H1 (cell line): ENCODE measurements at places on chromosomes 7 and 10. TPM values are rescaled to one million over a fixed set of nuclear protein-coding genes. Genes with fewer than 3 reads are reported as not detected.

The STAMBPL1 gene
- polyA plus RNA-seq = 5.5 and 8.1 TPM in 2 replicates

The FOXI2 gene
- polyA plus RNA-seq = 1.0 and 1.9 TPM in 2 replicates

The SERPINE1 gene
- 3.7 and 3.8 TPM in 2 replicates for polyA plus RNA-seq

The MYOZ1 gene
- polyA plus RNA-seq = 3.0 and 3.3 TPM in 2 replicates

The TRPV5 gene
- polyA plus RNA-seq = 0.03 and 0.05 TPM in 2 replicates

The GUSB gene
- polyA plus RNA-seq = 71.3 and 107 TPM in 2 replicates

The ABCB4 gene
- polyA plus RNA-seq = 0.38 and 0.54 TPM in 2 replicates

The SLC13A1 gene
- not detected in 2 replicates for polyA plus RNA-seq

The MYPN gene
- not detected in 2 replicates for polyA plus RNA-seq

The CNPY1 gene
- polyA plus RNA-seq = not detected in 2 replicates

The ZCCHC24 gene
- polyA plus RNA-seq = 3.9 and 5.8 TPM in 2 replicates

The LIPM gene
- not detected in 2 replicates for polyA plus RNA-seq

The CD36 gene
- 0.13 and 0.33 TPM in 2 replicates for polyA plus RNA-seq

The POLR1F gene
- polyA plus RNA-seq = 5.9 and 11.2 TPM in 2 replicates

The ASZ1 gene
- polyA plus RNA-seq = not detected in 2 replicates

The TRIM50 gene
- polyA plus RNA-seq = 0.12 and 0.25 TPM in 2 replicates

The CDHR1 gene
- 3.9 and 5.6 TPM in 2 replicates for polyA plus RNA-seq

The ACSM6 gene
- 0.30 and 0.33 TPM in 2 replicates for polyA plus RNA-seq

The HTRA1 gene
- polyA plus RNA-seq = 10.9 and 20.1 TPM in 2 replicates
